Daoy (cell line): ENCODE measurements at places on chromosomes 5 and 9. TPM values are rescaled to one million over a fixed set of nuclear protein-coding genes. Genes with fewer than 3 reads are reported as not detected.
A peak's percentile ranks its signal among the peaks of the same experiment; 100 is the strongest.

The TMEM252 gene
- total RNA-seq, result not detected in 2 replicates

- no peak for DNase-seq
Measured at GRCh38 chr9:34562135-34562745, 27.3 kb downstream of the CNTFR start.

The SLC27A4 gene
- 24.8 and 33.9 TPM in 2 replicates for total RNA-seq

- DNase-seq, result no peak
Measured at GRCh38 chr9:119852390-119852789, 483.2 kb upstream of the BRINP1 start.

GRCh38 chr9:129932303-129933151, 97.3 kb downstream of the USP20 start:
- DNase-seq, result no peak

- no peak for DNase-seq
Measured at GRCh38 chr5:9920697-9921096, 290.5 kb upstream of the TAS2R1 start.

The CNTFR gene
- total RNA-seq, result 1.6 TPM in 1 of 2 replicates, not detected in the other

The PCDHA4 gene
- total RNA-seq, result 1.0 and 3.0 TPM in 2 replicates

DNA sequence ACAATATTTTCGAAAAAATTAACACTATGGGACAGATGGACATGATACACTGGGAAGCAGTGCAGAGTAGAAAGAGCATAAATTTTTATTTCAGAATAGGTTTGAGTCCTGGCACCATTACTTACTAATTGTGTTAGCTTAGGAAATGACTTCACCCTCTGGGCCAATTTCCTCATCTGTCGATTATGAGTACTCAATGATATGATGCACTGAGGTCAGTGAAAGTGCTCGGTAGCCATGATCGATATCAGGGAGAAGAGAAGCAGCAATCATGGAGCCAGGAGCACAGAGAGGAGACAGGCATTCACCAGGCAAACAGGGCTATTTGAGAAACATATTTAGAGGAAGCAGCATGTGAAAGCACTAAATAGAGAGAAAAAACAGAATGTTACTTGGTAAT, 29.4 kb downstream of the NR6A1 start:
- peak; percentile 11 for DNase-seq

DNA sequence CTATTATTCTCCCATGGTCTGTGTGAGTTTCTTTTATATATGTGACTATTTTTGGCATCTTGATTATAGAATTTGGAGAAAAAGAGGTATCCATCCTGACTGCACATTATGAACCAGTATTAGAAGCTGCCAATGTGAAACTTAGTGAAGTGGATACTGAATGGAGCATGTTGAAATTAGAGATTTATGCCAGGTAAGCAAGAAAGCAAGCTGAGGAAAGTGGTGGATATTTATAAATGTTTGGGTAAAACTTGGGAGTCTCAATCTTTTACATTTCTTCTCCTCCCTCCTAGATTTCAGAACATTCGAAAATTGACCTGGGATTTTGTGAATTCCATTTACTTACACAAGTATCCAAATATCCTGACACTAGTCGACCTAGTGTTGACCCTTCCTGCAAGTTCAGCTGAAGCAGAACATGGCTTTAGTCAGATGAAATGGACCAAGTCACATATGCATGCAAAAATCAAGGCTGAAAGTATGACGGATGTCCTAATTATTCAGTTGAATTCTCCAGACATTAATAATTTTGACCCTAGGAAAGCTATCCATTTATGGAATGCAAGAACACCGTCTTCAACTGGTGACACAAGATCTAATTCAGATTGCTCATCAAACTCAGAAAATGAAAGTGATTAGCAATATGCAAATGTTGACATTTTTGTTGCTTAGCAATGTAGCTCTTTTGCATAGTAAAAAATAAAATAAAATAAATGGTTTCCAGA, 66.8 kb upstream of the IL7R start:
- no peak for DNase-seq

The ZNF354C gene
- 2.7 and 3.7 TPM in 2 replicates for total RNA-seq

The CARTPT gene
- not detected in 2 replicates for total RNA-seq

DNA sequence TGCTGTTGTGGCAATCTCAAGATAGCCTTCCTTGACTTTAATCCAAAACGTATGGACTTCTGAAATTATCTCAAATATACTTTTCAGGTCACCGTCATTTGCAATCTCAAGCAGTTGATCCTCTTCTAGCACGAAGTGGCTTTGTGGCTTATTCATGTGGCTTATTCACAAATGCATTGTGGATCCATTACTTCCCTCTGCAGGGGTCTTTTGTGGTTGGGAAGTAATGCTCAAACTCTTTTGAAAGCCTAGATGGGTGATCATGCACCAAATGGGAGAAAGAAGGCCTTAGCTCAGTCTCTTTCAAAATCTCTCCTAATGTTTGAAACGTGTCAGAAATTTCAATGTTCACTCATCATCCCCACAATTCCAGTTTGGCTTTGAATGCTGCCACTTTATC, 597.2 kb upstream of the CDH10 start:
- DNase-seq, result no peak

- DNase-seq, result no peak
Measured at GRCh38 chr5:14276380-14276779, 133.2 kb downstream of the TRIO start.

The MYOT gene
- not detected in 2 replicates for total RNA-seq

The OMD gene
- not detected in 2 replicates for total RNA-seq

The TSSK1B gene
- not detected in 2 replicates for total RNA-seq

DNA sequence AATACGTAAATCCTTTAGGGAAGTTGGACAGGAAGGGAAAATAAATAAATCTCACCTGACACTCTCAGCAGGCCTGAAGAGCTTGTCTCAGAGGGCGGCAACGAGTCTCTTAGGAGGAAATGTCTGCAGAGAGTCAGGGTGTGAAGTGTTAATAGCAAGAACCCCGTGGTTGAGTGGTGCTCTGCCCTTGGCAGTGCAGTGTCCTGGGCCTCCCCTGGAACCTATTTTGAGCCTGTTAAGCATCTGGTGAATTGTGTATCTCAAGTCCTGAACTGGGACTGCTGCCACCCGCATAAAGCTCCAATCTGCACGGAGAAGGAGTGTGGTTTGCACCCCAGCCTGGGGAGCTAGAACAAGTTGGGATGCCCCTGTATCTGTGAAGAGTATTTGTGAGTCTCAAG, 211.8 kb downstream of the GOLPH3 start:
- DNase-seq, result no peak

- DNase-seq, result no peak
Measured at GRCh38 chr5:126186210-126186609, 237.0 kb upstream of the GRAMD2B start.

The CDO1 gene
- total RNA-seq, result 10.7 and 15.9 TPM in 2 replicates

- DNase-seq, result peak; percentile 67
Measured at GRCh38 chr5:137199966-137200365, 299.2 kb downstream of the SPOCK1 start.

- DNase-seq, result no peak
Measured at GRCh38 chr9:122192261-122192875, 32.7 kb downstream of the MORN5 start.

DNA sequence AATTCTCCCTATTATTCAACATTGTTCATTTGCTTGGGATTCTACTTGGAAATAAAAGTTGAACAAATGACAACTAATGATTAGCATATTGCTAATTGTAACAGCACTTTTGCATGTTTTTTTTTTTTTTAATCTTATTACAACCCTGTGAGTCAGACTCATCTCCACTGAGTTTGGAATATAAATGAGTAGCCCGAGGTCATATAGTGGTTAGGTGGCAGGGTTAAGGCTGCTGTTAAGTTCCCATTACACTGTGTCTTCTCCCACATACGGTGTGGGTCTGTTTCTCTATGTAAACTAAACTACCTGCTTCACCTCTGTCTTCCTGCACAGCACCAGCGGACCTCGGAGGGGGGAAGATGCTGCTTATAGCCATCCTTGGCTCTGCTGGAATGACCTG, 92.4 kb downstream of the EQTN start:
- DNase-seq, result peak; percentile 36

The TERT gene
- 3.9 and 8.8 TPM in 2 replicates for total RNA-seq

GRCh38 chr9:23321049-23321448, 505.0 kb downstream of the ELAVL2 start:
- DNase-seq, result no peak

The QRFP gene
- not detected in 2 replicates for total RNA-seq

GRCh38 chr5:13932561-13932960, 11.9 kb downstream of the DNAH5 start:
- no peak for DNase-seq

The TMEM174 gene
- total RNA-seq, result not detected in 2 replicates

The LPAR1 gene
- total RNA-seq, result 11.4 and 13.5 TPM in 2 replicates

The MYOZ3 gene
- 0.09 TPM in 1 of 2 replicates, not detected in the other for total RNA-seq

DNA sequence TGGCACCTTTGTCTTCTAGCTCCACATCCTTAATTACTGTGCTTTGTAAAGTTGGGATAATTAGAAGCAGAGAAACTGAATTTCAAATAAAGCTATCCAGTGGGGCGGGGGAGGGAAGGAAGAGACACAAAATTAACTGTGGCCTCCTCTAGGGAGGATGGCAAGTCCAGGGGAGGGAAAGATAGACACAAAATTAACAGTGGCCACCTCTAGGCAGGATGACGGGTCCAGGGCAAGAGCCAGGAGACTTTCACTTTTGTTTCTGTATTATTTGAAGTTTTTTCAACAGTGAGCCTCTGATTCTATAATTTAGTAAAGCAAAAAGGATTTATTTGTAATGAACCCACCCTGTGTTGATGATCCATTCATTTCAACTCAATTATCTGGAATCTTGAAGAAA, 335.9 kb downstream of the MSX2 start:
- DNase-seq, result peak; percentile 21

The C7 gene
- total RNA-seq, result 0.33 and 1.0 TPM in 2 replicates

DNA sequence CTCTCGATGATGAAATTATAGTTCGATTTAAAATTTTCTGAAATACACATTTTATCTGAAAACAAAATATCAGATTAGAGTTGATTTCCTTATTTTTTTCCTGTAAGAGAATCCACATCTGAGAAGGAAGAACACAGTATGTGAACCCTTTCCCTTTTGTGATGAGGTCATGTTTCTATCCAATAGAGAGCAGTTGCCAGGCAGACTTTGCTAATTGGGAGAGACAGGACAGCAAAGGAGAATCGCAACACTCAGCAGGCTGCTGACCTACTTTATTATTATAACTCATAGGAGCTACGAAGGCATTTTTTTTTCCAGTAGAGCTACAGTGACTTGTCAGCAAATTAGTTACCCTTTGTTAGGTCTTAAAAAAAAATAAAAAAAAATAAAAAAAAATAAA, 242.1 kb downstream of the HCN1 start:
- no peak for DNase-seq

DNA sequence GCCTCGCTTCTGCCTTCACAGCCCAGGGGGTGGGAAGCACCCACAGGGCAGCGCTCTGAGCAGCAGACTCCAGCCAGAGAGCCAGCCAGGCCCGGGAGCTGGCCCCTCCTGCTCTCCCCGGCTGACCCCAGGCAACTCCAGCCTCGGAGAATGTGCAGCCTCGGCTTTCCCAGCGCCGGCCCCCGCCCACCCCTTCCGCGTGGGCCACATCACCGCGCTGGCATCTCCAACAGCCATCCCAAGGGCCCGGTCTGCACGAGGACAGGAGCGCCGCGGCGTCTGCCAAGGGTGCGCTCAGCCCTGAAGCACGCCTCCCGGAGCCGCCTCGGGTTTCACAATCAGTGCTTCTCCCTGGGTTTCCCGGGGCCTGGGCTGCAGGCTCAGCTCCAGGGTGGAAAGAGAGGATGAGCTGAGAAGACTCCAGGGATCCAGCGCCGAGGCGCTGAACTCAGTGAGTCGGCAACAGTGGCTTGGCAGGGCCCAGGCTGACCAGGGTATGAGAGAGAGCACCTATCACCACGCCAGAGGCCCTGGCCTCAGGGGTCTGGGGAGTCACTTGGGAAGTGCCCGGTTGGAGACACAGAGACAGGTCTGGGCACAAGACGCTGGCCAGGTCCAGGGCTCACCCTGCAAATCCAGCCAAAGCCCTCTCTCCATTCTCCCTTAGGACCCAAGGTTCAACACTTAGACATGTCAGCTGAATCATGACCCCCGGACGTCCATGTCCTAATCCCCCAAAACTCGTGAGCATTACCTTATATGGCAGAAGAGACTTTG, 79.6 kb downstream of the ADAMTS2 start:
- DNase-seq, result peak; percentile 71

The SMIM3 gene
- total RNA-seq, result 41.9 and 47.1 TPM in 2 replicates

GRCh38 chr9:7500521-7500920, 299.1 kb downstream of the DMAC1 start:
- DNase-seq, result no peak

GRCh38 chr9:15178631-15179030, 128.4 kb downstream of the TTC39B start:
- DNase-seq, result no peak

The CCDC171 gene
- total RNA-seq, result 0.57 TPM in 2 replicates
